ENCODE measurements at places on chromosomes 16 and 17.

- DNase-seq, result no peak
Measured at GRCh38 chr16:24997665-24998064, 17.5 kb downstream of the ARHGAP17 start.

- DNase-seq, result peak; percentile 70
Measured at GRCh38 chr16:20300312-20301097, 26.8 kb downstream of the GP2 start.

DNA sequence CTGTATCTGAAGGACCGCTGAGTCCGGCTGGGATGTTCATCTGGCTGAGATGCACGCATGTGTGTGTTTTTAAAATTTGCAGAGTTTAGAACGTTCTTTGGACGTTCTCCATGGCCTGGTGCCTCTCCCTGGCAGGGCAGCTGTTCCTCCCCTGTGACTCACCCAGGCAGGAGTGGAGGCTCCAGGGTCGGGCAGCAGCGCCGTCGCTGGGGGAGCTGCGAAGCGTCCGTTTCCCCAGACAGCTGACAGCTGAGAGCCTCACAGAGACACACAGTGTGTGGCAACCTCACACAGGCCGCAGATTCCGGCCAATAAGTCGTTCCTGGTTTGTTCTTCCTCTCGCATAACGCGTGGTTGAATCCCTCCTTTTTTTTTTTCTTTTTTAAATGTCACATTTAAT is 80.6 kb downstream of the OR1D5 start:
- DNase-seq, result no peak

GRCh38 chr16:75343286-75343685 is 90.0 kb downstream of the CFDP1 start:
- DNase-seq, result no peak

GRCh38 chr16:85354686-85355514 is 242.6 kb upstream of the CIBAR2 start:
- no peak for DNase-seq

- DNase-seq, result no peak
Measured at GRCh38 chr17:41836550-41837196, 641 bp upstream of the NT5C3B start.

DNA sequence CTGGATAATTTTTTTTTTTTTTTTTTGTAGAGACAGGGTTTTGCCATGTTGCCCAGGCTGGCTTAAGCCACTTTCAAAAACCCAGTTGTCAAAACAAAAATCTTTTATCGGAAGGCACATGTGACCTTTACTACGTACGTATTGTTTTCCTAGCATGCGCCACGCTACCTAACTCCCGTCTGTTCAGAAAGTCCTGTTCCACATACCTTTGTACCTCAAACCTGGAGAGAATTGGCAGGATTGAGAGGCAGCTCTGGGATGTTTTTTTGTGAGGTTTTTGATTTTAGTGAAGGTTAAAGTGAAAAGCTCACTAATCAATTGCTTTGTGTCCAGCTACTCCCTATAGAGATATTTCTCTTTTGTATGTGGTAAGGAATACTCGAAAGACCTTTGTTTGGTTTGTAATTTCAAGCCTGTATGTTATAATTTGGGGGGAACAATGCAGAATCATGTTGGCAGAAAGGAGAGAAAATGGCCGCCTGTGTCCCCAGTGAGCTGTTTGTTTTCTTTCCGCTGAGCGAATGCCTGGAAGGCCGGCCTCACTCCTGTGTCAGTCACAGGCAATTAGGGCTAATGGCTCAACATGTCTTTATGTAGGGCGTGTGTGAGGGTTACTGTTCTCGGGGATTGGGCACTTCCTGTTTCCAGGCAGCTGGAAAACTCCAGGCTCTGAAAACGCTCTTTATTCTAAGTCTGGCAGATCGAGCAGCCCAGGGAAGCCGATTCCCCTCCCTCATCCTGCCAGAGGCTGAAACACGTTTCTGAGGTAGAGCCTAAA is 60.8 kb upstream of the CLEC18A start:
- DNase-seq, result peak; percentile 57

- no peak for DNase-seq
Measured at GRCh38 chr16:89113661-89114060, 20.0 kb downstream of the ACSF3 start.

DNA sequence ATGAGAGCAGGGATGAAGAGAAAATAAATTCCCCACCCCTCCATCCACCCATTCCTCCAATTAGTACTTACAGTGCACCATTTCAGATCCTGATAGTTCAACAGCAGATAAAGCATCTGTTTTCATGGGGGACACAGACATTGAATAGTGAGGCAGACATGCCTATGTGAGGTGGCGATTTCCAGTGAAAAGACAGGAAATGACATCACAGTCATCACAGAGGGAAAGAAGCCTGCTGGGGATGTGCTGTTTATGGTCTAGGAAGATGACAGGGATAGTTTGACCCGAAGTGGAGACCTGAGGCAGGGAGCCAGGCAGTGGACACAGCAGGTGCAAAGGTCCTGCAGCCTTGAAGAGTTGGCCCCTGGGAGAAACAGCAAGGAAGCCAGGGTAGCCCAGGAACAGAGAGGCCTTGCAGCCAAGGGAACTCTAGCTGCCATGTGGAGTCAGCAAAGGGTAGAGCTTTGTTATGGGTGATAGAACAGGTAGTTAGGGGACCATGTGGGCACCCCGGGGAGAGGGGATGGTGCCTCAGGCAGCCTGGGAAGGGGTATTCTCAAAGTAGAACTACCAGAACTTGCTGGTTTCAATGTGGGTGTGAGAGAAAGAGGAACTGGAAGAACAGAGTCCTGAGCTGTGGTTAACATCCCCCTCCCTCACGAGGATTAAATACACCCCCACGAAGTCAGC is 256.6 kb downstream of the CPPED1 start:
- no peak for DNase-seq

GRCh38 chr17:47711366-47712099 is 17.6 kb downstream of the TBKBP1 start:
- DNase-seq, result no peak

GRCh38 chr17:21079196-21079595 is 36.4 kb upstream of the USP22 start:
- no peak for DNase-seq

GRCh38 chr16:7804635-7805195 is 472.1 kb downstream of the RBFOX1 start:
- no peak for DNase-seq

DNA sequence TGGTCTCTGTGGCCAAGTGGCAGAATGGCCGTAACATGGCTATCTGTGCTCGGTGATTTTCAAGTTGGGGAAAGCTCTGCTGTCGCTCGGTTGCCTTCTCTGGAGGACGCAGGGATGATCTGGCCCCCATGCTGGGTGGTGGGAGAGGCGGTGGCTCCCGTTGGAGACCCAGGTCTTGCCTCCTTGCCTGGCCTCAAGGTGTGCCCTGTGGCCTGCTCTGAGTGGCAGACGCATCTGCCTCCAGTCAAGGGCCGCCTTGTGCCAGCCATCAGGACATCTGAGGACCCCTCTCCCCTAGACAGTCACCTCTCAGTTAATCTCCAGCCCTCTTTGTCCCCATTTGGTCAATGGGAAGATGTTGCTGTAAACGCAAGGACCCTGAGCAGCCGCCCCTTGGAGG is 165.9 kb downstream of the CCDC182 start:
- no peak for DNase-seq

- DNase-seq, result no peak
Measured at GRCh38 chr17:7220593-7221277, 997 bp downstream of the ACADVL start.

- peak; percentile 59 for DNase-seq
Measured at GRCh38 chr17:79778504-79779083, 646 bp downstream of the CBX2 start.

DNA sequence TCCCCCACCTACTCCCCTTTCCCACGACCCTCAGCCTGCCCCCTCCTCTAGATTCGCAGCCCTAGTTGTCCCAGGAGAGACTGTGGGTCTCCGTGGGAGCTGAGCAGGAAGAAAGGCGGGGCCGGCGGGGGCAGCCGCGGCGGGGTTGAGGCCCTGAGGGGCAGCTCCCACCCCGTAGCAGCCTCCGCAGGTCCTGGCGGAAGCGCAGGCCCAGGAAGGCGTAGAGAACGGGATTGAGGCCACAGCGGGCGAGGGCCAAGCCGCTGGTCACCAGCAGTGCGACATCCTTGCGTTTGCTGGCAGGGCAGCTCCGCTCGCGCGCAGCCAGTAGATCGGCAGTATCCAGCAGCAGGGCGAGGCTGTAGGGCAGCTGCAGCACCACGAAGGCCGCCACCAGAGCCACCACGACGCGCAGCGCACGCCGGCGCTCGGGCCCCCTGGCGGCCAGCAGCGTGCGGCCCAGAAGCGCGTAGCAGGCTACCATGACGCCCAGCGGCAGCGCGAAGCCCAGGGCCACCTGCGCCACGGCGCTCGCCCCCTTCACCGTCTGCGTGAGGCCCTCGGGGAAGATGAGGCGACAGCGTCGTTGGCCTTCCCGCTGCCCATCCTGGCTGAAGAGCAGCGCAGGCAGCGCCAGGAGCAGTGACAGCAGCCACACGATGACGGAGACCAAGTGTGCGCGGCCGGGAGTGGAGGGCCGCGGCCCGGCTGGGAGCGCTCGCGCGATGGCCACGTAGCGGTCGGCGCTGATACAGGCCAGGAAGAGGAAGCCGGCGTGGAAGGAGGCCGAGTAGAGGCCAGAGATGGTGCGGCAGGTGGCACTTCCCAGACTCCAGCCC is 1.9 kb downstream of the CCR10 start:
- DNase-seq, result peak; percentile 76

GRCh38 chr17:17987901-17988300 is 15.2 kb downstream of the DRC3 start:
- no peak for DNase-seq

GRCh38 chr17:41544491-41544892 is 16.4 kb upstream of the KRT19 start:
- no peak for DNase-seq

GRCh38 chr16:10039220-10040096 is 142.8 kb downstream of the GRIN2A start:
- DNase-seq, result peak; percentile 67

DNA sequence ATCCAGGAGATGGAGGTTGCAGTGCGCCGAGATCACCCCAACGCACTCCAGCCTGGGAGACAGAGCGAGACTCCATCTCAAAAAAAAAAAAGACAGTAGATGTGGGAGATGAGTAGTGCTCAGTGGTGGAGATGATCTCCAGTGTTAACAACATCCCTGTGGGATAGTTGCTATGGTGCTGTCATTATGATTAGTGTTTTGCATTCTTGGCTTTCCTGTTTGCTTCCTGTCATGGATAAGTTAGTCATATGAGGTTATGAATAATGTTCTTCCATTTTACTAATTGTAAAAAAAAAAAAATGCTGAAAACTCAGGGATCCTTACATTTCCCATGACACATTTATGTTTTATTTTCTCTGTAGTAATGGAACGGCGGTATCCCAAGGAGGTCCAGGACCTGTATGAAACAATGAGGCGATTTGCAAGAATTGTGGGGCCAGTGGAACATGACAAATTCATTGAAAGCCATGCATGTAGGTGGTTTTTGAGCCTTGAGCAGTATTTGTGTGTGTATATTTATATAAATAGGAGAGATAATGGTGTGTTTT is 24.5 kb upstream of the DUSP14 start:
- no peak for DNase-seq

DNA sequence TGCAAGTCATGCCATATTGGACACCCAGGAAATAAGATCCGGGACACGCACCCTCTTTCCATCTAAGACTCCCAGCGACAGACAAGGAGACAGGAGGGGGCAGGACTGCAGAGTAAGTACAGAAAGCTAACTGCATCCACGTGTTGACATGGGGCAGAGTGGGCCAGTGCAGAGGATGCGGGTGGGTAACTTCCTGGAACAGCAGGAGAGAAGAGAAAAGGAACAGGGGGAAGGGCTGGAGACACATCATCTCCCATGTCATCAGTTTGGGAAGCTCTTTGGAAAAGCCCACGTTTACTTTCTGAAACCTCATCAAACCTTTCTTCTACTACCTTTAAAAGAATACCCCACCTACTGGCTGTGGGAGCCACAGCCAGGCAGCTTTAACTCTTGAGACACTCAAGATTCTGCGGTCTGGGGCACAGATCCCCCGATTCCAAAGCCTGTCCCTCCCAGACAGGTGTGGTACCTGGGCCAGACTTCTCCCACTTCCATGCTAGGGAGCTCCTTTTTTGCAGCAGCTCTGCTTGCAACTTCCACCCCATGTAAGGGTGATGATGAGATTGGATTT is 273.5 kb upstream of the RPL38 start:
- no peak for DNase-seq

GRCh38 chr16:69003500-69003899 is 102.0 kb upstream of the HAS3 start:
- no peak for DNase-seq

- DNase-seq, result no peak
Measured at GRCh38 chr16:19860166-19861041, 24.2 kb downstream of the GPRC5B start.

DNA sequence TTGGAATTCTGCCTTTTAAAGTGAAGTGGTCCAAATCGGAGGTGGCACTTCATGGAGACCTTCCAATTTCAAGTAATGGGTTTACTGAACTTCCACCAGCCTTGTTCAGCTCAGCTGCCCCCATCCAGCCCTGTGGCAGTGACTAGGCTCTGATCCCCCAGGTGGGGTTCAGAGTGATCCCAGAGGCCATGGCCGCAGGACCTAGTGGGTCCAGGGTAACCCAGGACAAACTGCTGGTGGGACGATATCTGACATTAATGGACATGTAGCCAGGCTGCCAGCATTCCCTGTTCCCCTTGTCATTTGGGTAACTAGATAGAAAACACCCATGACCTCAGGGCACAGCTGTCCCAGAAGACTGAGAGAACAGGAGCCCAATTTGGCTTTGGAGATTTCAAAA is 209.9 kb downstream of the GSG1L start:
- no peak for DNase-seq

- no peak for DNase-seq
Measured at GRCh38 chr16:58584831-58585505, 44.7 kb downstream of the CNOT1 start.

DNA sequence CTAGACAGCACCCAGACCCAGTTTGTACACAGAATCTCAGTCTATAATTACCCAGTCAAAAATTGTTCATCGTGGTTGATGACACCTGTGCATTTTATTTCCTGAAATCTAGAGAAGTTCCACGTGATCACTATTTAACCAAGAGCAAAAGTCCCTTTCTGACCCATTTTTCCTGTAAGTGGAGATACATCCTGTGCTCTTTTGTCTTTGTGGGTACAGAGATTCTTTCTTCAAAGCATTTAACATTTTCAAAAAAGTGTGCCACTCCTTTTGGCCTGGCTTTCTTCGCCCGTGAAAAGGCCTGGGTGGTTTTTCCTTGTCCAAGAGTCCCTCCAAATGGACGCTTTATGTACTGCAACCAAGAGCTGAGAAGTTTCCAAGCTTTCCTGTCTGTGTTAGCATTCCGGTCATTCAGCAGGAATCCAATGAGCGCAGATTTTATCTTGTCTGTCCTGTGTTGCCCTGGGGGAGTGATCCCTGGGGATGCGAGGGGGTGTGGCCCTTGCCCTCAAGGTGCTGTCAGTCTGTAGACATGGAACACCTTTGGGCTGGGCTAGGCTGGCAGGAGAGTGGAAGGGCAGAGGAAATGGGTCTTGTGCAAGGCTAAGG is 161.1 kb upstream of the CACNG5 start:
- peak; percentile 56 for DNase-seq

DNA sequence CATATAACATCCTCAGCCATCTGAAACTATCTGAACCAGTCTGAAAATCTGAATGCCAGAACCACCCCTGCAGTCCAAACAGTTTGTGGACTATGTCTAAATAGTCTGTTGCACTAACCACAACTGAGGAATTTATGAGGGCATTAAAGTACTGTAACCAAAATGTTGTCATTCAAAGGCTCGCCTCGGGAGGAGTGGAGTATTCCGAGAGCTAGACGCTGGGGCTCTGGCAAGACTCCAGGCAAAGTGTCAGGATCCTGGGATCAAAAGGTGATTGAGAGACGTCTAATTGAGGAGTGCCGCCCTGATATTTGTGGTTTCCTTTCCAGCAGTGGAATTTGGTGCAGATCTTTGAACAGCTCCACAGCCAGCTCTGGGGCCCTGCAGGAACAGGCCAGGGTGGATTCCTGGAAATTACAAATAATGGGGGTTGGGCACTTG is 142.9 kb upstream of the MYOCD start:
- no peak for DNase-seq
